Activated CD8-positive, alpha-beta memory T cell treated with anti-CD3 and anti-CD28 coated beads for 1 hour (primary cell): ENCODE measurements at places on chromosomes 1 and 21.

DNA sequence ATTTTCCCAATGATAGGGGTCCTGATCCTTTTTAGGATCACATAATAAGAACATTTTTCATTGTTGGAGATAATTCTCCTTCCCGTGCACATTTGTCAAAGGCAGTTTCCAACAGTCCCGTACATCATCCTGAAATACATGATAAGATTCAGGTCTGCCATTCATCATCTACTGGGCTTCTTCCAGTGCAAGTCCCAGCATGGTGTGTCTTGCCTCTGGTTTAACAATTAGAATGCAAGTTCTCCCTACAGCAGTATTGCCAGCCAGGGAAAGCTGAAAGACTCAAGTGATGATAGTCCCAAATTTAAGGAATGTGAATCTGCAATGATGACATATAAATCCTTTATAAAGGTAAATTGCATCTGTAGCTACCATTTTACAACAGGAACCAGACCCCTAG lies 146.2 kb downstream of the DAB1 start:
- DNase-seq, result no peak

GRCh38 chr1:156711011-156711817 lies 5.8 kb upstream of the CRABP2 start:
- no peak for DNase-seq

DNA sequence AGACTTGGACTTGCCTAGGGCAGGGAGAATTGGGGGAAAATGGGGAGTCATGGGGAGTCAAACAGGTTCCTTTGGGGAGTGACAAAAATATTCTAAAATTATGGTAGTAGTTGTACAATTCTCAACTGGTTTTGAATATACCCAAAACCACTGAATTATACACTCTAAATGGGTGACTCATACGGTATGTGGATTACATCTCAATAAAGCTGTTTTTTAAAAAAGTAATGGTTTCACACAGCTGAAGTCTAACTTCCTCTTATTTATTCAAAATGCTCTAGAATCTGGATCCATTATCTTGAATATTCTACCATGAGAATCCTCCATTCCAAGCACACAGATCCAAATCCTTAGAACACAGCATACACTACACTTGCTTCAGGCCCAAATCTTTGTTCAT lies 11.1 kb downstream of the EIF4G3 start:
- no peak for DNase-seq

DNA sequence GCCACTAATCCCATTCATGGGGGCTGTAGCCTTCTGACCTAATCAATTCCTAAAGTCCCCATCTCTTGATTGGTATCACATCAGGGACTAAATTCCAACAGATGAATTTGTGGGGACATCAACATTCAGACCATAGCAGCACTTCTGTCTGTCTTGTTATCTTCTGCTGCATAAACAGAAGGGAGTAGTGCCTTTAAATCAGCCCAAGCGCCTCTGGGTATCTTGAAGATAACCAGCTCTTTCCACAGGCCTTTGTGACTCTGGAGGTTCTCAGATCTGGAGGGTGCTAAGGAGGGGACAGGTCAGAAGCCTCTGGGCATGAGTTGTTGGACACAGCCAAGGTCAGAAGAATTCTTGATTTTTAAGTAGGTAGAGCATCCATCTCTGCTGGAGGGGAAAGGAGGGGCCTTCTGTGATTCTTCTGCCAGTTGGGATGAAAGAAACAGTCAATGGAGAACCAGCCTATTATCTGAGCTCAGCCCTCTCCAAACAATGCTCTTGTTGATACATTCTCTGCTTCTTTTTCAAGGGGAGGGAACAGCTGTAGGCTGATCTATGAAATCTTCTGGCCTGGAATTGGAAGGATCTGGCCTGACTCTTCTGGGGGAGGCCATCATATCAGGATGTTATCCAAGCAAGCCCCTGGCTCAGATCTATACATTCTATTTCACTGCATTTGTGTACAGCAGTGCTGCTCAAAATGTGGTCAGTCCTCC lies 31.3 kb upstream of the LRIG2 start:
- no peak for DNase-seq

DNA sequence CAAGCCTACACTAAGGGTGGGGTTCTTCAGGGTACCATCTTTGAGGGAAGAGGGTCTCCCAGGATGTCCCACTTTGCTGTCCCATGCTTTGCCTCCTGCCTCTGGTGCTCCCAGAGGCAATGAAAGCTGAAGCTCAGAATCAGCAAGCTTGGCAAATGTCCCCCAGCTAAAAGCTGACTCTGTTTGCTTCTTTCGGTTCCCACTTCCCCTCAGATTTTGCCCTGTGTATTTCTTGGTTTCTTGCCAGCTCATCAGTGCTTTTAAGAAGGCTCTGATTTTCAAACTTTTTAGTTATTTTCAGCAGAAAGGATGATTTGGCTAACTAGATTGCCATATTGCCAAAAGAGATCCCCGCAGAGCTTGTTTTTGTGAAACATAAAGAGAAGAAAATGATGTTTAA lies 33.1 kb upstream of the COG2 start:
- DNase-seq, result no peak

GRCh38 chr1:26861286-26861701 lies 1.7 kb upstream of the SFN start:
- no peak for DNase-seq

DNA sequence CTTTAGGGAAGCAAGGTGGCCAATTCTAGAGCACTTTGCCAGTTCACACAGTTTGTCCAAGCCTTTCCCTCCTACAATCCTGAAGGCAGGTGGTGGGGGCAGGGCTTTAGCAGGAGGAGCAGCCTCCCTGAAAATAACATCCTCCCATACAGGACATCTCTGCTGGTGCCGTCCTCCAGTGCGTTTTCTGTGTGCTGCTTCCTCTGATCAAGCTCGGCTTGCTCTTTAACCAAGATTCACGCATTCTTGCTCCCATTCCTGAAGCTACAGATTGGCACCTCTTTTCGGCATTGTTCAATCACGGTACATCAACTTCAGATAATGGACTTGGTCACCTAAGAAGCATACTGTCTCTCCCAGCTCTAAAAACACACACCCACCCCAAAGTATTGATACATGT lies 7.5 kb upstream of the DPT start:
- no peak for DNase-seq
